T-helper 9 cell (primary cell): ENCODE measurements at places on chromosomes 12 and 14.

- DNase-seq = no peak
Measured at GRCh38 chr12:39296496-39296895, 146.4 kb downstream of the KIF21A start.

DNA sequence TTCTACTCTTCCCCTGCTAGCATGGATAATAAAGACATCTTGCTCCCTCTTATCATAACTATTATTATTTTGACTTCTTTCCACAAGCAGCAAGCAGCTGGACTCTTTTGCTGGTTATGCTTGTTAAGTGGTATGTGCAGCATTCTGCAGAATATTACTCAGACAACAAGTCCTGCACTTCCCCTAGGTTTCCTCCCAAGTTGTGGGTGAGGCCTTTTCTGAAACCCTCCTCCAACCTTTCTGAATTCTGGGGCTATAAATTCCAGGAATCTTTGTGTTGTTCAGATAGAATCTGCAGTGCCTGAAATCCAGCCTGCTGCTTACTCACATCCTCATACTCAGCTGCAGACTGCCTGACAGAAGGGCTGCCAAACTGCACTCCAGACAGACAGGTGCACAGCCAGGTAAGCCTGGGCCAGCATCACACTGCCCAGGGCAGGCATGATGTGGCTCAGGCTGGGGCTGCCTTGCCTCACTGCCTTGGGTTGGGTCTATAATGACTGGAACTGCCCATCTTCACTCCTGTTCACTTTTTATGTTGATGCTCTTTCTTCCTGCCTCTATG lies 6.2 kb upstream of the DHRS2 start:
- DNase-seq = no peak

DNA sequence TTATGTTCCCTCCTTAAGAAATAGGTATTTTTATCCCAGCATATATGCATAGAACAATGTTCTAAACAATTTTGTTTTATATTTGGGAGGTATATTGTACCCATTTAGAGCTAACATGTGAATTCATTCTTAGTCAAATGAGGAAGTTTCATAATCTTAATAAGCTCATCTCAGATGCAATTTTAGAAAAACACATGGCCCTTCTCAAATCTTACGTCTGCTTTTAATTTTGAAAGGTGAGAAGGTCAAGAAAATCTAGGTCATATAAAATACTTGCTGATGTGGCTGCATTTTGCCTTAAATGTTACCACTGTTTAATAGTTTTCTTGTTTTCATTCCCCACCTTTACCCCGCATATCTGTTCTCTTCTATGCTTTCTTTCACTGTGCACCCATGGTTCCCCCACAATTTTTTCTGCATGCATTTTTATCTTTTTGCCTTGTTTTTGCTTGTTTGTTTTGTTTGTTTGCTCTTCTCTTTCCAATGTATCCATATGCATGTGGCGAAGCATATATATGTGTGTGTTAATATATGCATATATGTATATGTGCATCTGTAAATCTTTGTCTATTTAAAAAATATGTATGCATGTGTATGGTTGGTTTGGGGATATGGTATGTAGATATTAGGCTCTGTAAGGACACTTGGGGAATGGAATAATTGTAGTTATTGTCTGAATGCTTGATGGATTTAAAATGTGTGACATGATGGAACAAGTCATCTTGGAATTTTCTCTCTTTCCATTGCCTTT lies 317.1 kb downstream of the BCAT1 start:
- no peak for DNase-seq

- DNase-seq = no peak
Measured at GRCh38 chr12:55246159-55246558, 1.8 kb downstream of the OR6C74 start.

- no peak for DNase-seq
Measured at GRCh38 chr12:7131502-7131866, 1.3 kb downstream of the CLSTN3 start.

DNA sequence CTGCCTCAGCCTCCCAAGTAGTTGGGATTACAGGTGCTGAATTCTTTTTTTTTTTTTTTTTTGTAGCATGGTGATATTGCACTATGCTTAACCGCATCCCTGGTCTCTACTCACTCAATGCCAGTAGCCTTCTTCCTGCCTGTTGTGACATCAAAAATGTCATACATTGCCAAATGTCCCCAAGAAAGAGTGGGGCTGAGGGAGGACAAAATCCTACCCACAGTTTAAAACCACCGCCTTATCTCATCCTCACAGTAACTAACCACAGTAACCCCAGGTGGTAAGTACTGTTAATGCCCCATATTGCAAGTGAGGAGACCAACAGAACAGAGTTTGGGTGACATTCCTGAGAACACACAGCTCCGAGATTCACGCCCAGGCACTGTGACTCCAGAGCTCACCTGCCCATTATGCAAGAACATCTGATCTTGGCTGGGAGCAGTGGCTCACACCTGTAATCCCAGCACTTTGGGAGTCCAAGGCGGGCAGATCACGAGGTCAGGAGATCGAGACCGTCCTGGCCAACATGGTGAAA lies 19.6 kb downstream of the MORN3 start:
- DNase-seq = no peak
